Vagina (tissue), 2 donors: ENCODE measurements at places on chromosomes 12 and 14. TPM values are rescaled to one million over a fixed set of nuclear protein-coding genes. Genes with fewer than 3 reads are reported as not detected.

The IAPP gene
- not detected for total RNA-seq

The ESPL1 gene
- total RNA-seq, result 17.7 TPM

The FBLN5 gene
- total RNA-seq, result 240 TPM

The POTEM gene
- total RNA-seq, result not detected

The CFAP251 gene
- total RNA-seq, result 8.8 TPM

The P2RX7 gene
- total RNA-seq, result 8.6 TPM

The NYNRIN gene
- 14.7 TPM for total RNA-seq

The ANKRD33 gene
- total RNA-seq, result not detected

The DENND5B gene
- total RNA-seq, result 25.3 TPM

The C12orf50 gene
- total RNA-seq, result not detected

The PRPF39 gene
- 29.7 TPM for total RNA-seq

The KRT3 gene
- not detected for total RNA-seq

The RPL10L gene
- total RNA-seq, result not detected

The CD63 gene
- 568 TPM for total RNA-seq

The SLCO1B1 gene
- total RNA-seq, result not detected

The KRT7 gene
- total RNA-seq, result 7.6 TPM

The FICD gene
- total RNA-seq, result 6.9 TPM

The PSMB5 gene
- total RNA-seq, result 92.8 TPM

The KSR2 gene
- total RNA-seq, result 0.25 TPM

The TDRD9 gene
- 0.74 TPM for total RNA-seq

The RSRC2 gene
- total RNA-seq, result 93.3 TPM

The PCK2 gene
- total RNA-seq, result 18.7 TPM

The TAS2R9 gene
- not detected for total RNA-seq

The TMCC3 gene
- 11.5 TPM for total RNA-seq

The SLC38A4 gene
- total RNA-seq, result not detected

The PLEKHH1 gene
- total RNA-seq, result 2.5 TPM

The CMA1 gene
- not detected for total RNA-seq

The DEPDC4 gene
- total RNA-seq, result not detected

The KLRK1 gene
- 12.8 TPM for total RNA-seq

The TMEM233 gene
- 0.49 TPM for total RNA-seq

The SMIM41 gene
- 1.5 TPM for total RNA-seq

The ACOT2 gene
- total RNA-seq, result 48.1 TPM

The CARMIL3 gene
- 1.2 TPM for total RNA-seq
